ENCODE measurements at places on chromosomes 11 and 22. TPM values are rescaled to one million over a fixed set of nuclear protein-coding genes. Genes with fewer than 3 reads are reported as not detected.

The ELFN2 gene
- total RNA-seq, result 0.03 TPM

The BARX2 gene
- total RNA-seq, result not detected

The FERMT3 gene
- total RNA-seq, result 7.8 TPM

The MYBPC3 gene
- total RNA-seq, result 1,860 TPM

The DNAJB7 gene
- total RNA-seq, result not detected

The C11orf52 gene
- 2.6 TPM for total RNA-seq

The LRRN4CL gene
- total RNA-seq, result 2.9 TPM

The SMIM38 gene
- 0.19 TPM for total RNA-seq

The SCGB1A1 gene
- not detected for total RNA-seq

The DYNC2H1 gene
- 4.7 TPM for total RNA-seq
